ENCODE measurements at places on chromosomes 13 and 19.

DNA sequence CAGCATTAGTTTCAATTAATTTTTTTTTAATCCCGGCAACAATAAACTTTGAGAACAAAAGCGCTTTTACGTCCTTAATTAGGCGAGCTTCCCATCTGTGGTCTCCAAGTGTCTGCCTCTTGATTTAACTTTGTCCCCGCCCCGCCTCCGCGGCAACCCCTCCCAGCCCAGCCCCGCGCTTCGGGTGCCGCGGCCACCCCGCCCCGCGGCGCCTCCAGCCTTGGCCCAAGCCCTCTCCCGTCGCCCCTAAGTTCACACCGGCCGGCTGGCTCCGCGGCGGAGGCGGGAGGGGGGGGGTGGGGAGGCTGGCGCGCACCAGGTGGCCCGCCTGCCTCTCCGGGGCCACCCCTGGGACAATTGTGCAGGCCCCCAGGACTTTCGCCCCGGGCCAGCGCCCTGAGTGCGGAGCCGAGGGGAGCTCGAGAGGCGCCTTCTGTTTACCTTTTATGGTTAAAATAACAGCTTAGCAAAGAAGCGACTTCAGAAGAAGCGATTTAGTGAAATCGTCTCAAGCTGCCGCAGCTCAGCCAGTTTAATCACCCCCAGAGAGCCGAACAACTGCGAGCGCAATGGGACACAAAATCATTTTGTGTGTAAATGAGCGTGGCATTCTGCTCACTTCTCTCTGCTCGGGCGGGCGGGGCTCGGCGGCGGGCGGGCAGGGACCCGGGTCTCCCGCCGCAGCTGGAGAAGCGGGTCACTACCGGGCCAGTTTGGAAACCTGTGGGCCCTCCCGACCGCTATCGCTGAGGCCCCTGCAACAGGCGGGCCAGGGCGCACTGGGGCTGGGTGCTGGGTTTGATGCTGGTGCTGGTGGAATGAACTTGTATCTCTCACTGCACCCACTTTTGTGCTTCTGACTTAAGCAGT is 1.4 kb downstream of the KCTD15 start:
- DNase-seq = no peak

DNA sequence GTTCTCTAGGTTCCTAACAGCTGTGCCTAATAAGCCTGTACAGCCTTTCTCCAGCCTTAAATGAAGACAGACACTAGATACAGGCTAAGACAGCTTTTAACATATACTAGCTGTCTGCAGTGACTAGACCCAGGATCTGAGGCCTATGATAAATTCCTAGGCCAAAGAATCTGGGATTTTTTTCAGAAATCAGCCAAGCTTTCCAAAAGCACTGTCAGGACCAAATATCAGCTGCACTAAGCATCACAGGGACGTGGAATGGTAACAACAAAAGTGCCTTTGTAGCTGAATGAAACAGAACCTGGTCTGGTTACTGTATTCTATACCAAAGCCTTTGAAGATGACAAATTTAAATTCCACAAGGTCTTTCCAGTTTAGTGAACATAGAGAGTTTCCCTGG is 77.9 kb upstream of the DOCK9 start:
- no peak for DNase-seq

DNA sequence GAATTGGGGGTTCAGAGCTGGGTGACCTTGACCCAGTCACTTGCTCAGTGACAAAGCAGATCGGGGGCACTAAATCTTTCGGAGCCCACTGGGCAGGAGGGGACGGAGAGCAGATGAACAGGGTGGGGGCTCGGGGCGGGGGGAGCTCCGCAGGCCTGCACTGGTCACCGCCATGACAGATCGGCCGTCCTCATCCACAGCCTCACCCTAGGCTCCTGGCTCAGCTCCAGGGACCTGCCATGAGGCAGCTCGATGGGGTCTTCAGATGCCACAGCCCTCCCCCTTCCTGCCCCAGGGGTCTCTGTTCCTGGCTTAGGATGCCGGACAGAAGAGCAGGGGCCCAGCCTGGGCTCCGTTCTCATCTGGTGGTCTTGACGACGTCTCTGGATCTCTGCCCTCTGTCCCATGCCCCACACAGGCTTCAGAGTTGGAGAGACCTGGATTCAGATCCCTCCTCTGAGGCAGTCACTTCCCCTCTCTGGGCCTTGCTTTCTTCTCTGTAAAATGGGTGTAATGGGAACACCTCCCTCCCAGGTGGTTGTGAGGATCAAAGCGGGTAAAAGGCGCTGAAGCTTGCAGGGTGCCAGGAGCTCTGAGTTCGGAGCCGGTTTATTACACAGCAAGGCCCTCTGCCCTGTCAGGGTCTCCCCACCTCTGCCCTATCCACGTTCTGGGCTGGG is 3.0 kb downstream of the KDM4B start:
- no peak for DNase-seq

- DNase-seq = no peak
These were observed 12.1 kb downstream of the ADGRE5 start for GRCh38 chr19:14393329-14393728.

DNA sequence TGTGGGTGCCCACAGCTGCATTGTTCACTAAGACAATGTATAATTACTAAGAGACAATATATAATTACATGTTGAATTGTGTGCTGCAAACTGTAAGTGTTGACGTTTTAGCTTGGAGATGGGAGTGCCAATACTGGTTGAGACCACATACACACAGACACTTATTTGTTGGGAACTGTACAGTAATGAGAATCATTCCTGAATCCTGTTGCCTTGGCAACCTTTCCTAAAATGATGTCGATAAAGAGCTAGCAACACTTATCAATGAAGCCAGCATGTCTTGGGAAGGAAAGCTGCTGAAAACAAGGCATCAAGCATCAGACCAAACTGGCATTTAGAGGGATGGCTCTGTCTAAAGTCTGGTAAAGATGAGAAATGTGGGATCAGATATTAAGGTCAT is 51.3 kb downstream of the PCDH8 start:
- no peak for DNase-seq

DNA sequence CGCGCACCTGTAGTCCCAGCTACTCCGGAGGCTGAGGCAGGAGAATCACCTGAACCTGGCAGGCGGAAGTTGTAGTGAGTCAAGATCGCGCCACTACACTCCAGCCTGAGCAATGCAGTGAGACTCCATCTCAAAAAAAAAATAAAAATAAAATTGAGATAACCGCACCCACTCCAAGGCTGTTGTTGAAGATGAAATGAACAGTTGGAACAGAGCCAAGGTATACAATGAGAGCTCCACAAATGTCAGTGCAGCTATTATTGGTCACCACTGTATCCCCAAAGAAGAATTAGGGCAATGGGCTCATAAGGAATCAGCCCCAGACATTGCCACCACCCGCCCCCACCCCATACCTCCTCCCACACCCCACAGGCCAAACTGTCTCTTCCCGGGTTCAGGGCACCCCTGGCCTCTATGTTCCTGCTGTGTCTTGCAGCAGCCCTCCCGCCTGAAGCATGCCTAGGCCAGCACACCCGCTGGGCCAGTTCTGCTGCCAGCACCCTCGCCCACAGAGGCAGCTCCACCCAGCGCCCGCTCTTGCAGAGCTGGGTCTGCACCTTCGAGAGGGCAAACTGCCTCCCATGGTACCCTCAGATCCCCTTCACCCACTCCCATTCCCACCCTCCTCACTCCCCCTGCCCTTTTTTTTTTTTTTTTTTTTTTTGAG is 3.5 kb upstream of the S1PR5 start:
- DNase-seq = no peak

- no peak for DNase-seq
These were observed 115.6 kb downstream of the IRS2 start for GRCh38 chr13:109670776-109671175.

DNA sequence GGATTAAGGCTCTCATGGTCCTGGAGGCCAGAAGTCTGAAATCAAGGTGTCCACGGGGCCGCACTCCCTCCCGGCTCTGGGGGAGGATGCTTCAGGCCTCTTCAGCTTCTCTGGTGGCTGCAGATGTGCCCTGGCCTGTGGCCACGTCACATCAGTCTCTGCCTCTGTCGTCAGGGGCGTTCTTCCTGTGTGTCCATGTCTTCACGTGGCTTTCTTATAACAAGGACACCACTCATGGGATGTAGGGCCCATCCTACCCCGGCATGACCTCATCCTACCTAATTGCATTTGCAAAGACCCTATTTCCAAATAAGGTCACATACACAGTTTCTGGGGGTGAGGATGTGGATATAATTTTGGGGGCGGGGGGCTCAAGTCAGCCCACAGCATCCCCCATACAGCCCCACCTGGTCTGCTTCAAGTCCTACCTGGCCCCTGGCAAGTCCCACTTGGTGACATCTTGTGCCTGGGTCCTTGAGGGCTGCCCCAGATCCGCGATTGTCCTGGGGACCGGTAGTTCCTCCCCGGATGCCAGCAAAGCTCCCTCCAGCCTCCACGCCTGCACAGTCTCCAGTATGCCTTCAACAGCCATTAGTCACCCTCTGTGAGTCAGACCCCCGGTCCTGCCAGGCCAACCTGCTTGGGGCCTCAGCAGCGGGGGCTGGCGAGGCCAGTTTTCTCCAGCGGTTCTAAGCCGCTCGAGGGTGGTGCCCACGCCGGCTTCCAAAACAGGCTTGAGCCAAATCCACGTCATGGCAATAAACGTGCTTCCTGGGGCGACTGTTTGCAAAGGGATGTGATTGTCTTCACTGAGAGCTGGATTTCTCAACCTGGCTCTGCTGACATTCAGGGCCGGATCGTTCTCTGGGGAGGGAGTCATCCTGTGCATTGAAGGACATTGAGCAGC is 32.2 kb downstream of the MYO9B start:
- peak; percentile 94 for DNase-seq

DNA sequence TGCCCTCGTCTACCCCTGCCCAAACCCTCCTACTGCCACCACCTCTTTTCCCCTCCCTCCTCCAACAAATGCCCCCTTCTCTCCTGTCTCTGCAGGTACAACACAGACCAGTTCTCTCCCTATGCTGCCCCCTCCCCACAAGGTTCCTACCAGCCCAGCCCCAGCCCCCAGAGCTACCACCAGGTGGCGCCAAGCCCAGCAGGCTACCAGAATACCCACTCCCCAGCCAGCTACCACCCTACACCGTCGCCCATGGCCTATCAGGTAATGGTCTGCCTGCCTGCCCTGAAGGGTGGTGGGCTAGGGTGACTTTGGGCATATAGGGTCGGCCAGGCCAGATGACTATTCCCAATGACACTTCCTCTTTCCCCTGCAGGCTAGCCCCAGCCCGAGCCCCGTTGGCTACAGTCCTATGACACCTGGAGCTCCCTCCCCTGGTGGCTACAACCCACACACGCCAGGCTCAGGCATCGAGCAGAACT is 6.5 kb upstream of the TIMM50 start:
- no peak for DNase-seq

- no peak for DNase-seq
These were observed 8.9 kb upstream of the TPP2 start for GRCh38 chr13:102587916-102588315.

GRCh38 chr13:72849571-72849970 is 67.6 kb downstream of the PIBF1 start:
- no peak for DNase-seq

DNA sequence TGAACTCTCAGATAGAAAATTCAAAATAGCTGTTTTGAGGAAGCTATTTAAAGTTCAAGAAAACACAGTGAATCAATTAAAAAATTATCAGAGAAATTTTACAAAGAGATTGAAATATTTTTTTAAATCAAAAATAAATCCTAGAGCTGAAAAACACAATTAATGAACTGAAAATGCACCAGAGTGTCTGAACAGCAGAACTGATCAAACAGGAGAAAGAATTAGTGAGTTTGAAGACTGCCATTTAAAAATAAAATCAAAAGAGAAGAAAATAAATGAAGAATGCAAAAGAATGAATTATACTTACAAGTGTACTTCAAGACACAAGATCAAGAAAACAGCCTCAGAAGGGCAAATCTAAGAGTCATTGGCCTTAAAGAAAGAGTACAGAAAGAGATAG is 1000.2 kb upstream of the ATXN8OS start:
- DNase-seq = no peak

GRCh38 chr13:52892925-52893324 is 44.5 kb upstream of the PCDH8 start:
- no peak for DNase-seq

DNA sequence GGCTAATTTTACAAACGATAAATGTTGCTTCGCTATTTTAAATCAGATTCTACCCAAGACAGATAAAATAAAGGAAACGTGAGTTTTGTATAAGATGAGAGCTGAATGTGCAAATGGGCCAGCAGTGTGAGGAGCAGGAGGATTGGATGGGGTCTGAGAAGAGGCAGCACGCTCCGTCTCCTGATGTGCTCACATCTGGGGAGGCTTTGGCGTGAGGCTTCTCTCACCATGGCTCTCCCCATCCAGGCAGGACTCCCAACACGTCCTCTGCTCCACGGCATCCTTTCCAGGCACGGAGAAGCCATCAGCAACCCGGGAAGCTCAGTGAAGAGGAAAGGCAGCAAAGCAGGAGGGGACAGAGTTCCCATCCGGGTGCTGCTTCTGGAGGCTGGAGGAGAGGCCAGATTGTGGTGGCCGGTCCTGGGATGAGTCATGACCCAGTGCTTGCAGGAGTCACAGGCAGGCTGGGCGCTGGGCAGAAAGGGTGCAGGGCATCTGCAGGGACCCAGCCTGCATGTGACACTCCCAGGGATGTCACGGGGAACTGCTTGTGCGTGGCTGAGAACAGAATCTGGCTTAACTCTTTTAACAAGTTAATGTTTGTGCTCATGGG is 47.5 kb downstream of the ZNF536 start:
- no peak for DNase-seq

DNA sequence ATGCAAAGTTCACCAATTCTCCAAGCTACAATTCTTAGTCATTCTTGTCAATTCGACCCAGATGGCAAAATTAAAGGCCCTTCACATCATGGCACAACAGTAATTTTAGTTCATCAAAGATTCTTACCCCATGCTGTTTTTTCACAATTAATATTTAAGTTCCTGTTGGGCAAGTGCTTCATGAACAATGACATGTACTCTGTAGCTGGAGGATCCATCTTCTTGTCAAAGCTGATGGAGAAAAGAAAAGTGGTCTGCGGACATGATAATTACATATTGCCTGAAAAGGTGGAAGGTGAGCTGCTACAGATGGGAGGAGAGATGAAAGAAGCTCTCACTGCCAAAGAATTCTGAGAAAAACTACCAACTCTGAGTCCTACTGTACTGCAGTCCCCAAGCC is 1370.3 kb upstream of the SLC10A2 start:
- DNase-seq = no peak

GRCh38 chr19:35279374-35279773 is 3.0 kb upstream of the HAMP start:
- DNase-seq = no peak

DNA sequence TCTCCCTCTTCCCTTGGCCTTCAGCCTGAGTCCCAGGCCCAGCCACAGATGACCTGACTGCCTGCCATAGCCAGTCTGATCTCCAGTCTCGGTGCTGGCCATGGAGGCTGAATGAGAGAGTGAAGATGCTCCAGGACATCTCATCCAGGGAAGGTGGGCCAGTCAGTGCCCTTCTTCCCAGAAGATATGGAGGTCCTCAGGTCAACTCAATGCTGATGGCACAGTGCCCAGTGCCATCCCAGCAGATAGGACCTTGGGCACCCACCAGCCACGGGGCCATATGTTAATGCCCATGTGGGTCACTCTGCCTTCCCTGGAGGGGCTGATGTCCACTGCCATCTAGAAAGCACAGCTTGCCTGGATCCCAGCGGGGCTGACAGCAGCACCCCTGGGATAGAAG is 7.2 kb downstream of the VSTM2B start:
- no peak for DNase-seq

Data from T1000 (cell line).